ENCODE measurements at places on chromosomes 7 and 10.

- DNase-seq, result no peak
Observed at GRCh38 chr10:4130685-4131084, 345.7 kb upstream of the KLF6 start.

DNA sequence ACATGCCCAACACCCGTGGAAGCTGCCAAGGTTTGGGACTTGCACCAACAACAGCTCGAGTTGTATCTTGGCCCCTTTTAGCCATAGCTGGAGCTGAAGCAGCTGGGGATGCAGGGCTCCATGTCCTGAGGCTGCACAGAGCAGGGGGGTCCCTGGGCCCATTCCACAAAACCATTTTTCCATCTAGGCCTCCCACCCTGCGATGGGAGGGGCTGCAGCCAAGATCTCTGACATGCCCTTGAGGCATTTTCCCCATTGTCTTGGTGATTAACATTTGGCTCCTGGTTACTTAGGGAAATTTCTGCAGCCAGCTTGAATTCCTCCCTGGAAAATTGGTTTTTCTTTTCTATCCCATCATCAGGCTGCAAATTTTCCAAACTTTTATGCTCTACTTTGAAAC, 637.8 kb upstream of the VSTM2A start:
- DNase-seq, result no peak

GRCh38 chr10:132788180-132788830, 2.4 kb upstream of the NKX6-2 start:
- peak; percentile 64 for DNase-seq

DNA sequence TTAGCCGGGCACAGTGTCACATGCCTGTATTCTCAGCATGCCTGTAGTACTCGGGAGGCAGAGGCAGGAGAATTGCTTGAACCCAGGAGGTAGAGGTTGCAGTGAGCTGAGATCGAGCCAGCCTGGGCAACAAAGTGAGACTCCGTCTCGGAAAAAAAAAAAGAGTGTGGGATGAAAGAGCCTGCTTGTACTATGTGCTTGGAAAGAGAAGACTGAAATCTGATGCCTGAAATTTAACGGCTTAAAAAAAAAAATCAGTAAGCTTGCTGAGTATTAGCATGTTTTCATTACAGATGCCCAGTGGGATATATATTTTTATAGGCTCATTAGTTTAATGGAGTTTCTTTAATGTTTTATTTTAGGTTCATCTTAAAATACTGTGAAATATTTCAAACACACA, 4.2 kb downstream of the NT5C2 start:
- no peak for DNase-seq

DNA sequence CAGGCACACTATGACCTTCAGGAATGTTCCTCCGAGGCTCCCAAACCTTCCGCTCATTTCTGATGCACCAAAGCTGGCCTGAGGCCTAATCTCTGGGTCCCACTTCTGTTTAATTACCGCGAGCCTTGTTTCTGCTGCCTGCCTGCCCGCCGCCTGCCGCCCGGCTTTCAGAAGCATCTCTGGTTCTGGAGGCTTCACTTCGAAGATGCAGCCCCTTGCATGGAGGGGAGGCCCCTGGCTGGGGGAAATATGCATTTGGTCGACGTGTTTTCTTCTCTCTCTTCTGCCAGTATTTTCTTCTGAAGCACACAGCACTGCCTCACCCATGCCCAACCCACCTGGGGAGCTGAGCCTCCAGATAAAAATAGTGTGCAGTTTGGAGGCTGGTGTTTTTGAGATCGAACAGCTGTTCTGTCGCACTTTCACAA, 166.9 kb downstream of the PAXIP1 start:
- no peak for DNase-seq

DNA sequence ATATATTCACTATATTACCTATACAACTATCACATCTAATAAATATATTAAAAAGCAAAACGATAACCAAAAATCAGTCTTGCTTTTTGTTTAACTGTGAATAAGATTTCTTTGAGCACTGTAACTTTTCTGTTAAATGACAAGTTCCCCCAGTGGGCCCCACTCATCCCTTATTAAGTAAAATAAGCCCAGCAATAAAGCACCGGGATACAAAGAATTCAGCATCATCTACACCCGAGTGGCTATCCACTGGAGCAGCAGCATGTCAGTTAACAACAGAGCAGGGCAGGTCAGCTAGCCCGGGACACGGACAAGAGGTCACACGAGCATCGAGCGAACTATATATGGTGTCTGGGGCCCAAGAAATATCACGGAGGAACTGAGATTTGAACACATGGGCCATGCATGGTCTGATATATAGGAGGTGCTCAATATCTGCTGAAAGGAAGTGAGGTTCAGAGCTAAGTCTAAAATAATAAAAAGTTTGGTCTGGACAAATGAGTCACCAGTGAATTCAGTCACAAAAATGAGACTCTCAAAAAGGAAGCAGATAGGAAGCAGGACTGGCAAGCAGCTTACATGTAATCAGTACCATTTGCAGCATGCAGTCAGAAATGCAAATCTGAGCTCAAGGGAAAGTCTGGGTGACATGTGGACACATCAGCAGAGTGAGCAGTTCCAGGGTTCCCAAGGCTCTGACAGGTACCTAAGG, 4.1 kb downstream of the ERCC6 start:
- no peak for DNase-seq

DNA sequence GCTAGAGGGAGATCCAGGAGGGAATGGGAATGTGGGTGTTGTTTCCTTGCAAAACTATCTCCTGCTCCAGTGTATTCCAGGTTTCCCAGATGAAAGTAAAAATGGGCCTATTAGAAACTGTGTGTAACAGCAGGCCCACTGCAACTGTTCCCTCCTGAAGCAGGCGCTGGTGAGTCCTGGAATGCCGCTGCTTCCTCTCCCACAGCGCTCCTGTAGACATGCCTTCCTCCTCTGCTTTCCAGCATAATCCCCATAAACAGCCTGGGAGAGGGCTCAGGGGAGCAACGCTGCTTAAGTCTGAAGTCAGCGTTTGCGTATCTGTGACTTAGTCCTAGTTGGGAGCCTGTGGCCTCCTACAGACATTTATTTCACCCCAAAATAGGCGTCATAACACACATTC, 551.0 kb upstream of the FOXK1 start:
- DNase-seq, result no peak

DNA sequence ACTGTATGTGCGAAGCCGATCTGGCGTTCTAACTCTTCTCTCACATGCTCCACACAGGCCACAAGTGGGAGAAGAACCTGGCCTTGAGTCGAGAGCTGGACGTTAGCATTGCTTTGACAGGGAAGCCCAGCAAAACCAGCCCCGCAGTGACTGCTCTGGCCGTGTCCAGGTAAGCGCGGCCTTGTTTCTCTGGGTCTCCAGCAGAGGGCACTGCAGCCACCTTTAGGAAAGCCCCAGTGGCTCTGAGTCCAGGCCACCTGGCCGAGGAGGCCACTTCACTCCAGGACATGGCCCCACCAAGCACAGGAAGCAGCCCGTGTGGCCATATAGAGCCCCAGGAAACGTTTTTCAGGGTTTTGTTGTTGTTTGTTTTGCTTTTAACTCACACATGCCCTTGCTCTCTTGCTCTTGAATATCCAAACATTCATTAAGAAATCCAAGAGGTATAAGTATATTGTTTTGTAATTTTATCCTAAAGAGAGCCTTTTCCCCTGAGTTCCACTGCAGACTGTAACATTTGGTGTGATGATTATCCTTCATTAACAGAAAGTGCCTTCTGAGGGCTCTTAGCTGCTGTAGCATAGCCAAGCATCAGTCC, 41.8 kb upstream of the LRRC18 start:
- peak; percentile 79 for DNase-seq
